EH (cell line): ENCODE measurements at places on chromosomes 7 and 10.
A peak's percentile ranks its signal among the peaks of the same experiment; 100 is the strongest.

- no peak for DNase-seq
Observed at GRCh38 chr10:121032460-121032859, 181.3 kb downstream of the WDR11 start.

GRCh38 chr10:78579995-78580394 is 488.8 kb upstream of the ZMIZ1 start:
- peak; percentile 10 for DNase-seq

- DNase-seq: no peak
Observed at GRCh38 chr10:71221586-71222202, 9.3 kb downstream of the UNC5B start.

DNA sequence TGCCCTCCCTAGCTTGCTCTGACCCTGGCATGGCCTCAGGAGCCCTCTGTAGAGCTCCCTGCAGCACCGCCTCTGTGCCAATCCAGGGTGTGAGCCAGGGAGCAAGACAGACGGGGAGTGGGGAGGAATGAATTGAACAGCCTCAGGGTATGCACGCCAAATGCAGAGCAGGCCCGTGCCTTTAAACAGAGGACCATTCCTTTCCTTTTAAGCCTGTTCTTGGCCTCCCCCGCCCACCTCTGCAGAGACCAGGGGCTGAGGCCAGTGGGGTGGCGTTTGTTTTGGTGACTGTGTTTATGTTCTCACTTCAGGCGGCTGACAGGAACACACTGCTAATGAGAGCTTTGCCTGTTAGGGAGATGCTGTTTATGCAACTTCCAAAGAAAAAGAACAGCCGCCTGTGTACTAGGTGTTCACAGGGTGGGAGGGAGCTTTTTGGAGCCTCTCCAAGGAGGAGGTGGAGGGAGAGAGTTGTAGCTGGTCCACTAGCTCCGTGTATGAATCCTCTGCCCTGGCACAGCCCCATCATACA is 528.1 kb upstream of the DPP6 start:
- no peak for DNase-seq

DNA sequence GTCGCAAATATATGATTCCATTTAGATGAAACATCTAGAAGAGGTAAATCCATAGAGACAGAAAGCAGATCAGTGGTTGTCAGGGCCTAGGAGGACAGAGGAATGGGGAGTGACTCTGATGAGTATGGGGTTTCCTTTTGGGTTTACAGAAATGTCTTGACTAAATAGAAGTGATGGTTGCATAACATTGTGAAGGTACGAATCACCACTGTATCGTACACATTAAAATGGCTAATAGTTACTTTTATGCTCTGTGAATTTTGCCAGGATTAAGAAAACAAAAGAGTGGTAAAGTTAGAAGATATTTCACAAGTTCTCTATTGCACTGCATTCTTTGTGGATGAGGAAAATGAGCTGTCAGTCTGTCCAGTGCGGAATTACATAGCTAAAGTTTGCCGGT is 407.4 kb downstream of the KCNMA1 start:
- peak; percentile 87 for DNase-seq

GRCh38 chr10:15267496-15267895 is 99.0 kb upstream of the NMT2 start:
- DNase-seq: peak; percentile 22

DNA sequence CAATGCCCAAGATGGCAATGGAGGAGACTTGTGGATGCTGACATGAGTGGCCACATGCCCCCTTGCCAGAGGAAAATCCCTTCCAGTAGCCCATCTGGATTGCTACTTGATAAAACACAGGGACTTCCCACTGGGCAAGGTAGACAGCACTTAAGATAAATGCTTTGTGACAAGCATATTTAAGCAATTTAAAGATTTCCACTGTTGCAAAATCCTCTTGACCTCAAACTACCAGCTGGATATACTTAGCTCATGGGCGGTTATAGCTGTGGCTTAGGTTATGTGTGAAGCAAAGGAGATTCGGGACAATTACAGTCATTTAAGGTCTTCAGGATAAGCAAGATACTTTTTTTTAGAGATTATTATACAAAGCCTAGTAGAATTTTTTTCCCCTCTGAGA is 238.1 kb downstream of the BMPER start:
- DNase-seq: peak; percentile 72

- DNase-seq: peak; percentile 26
Observed at GRCh38 chr7:30313348-30313747, 29.0 kb downstream of the ZNRF2 start.

DNA sequence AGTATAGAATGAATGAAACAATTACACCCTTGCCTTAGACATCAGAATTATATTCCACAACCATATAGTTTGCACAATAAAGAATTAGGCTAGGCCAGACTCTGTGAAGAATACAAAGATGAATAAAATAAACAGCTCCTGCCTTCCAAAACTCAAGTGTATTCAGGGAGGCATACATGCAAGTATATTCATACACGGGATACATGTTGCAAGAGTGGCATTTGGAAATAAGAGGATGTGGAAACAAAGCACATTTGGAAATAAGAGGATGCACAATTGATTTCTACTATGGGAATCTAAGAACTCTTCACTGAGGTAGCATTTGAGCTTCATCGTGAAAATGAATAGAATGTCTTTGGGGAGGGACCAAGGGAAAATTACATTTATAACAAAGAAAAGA is 27.0 kb upstream of the TMEM26 start:
- DNase-seq: no peak

DNA sequence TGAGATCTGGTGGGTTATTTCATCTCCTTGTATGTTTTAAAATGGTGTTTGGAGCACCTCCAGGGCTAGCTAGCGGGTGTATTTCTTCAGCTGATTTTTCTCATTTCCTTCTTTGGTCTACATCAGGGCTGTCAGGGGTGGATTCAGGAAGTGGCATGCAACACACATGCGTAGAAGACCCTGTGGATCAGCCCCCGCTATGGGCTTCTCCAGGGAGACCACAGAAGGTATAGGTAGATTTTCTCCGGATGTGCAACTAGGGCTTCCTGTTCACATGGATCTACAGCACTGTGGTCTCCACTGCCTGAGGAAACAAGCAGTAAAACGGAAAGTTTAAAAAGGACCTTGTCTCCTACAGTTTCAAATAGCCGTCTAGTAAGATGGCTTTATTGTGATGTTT is 10.4 kb downstream of the NUB1 start:
- DNase-seq: no peak

- peak; percentile 41 for DNase-seq
Observed at GRCh38 chr7:40135317-40135610, 459 bp downstream of the SUGCT start.

GRCh38 chr10:30365278-30365677 is 16.2 kb upstream of the MTPAP start:
- DNase-seq: no peak

DNA sequence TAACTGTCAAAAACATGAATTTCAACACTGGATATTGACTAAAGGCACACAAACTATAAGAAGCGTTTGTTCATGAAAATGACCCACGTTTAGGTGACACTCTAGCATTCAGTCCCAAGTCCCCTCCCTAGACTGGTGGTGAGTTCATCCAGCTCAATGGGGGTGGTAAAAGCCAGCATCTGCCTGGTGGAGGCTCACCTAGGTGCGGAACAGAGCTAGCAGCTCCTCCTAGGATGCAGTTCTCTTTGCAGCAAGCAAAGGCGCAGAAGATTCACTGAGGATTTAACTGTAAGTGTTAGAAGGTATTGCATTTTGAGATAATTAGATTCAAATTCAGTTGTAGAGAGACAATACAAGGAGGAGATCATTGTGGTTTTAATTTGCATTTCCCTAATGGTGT is 87.6 kb downstream of the VSTM2A start:
- no peak for DNase-seq

- DNase-seq: no peak
Observed at GRCh38 chr7:93359520-93360198, 127.5 kb downstream of the VPS50 start.

GRCh38 chr10:124504711-124505110 is 43.1 kb downstream of the LHPP start:
- DNase-seq: no peak

- DNase-seq: peak; percentile 97
Observed at GRCh38 chr10:4240608-4241197, 455.7 kb upstream of the KLF6 start.

- no peak for DNase-seq
Observed at GRCh38 chr7:124898531-124898930, 31.1 kb downstream of the POT1 start.

- DNase-seq: peak; percentile 89
Observed at GRCh38 chr10:79242620-79243152, 104.6 kb upstream of the PPIF start.

GRCh38 chr7:79709574-79710409 is 256.3 kb upstream of the MAGI2 start:
- peak; percentile 17 for DNase-seq

DNA sequence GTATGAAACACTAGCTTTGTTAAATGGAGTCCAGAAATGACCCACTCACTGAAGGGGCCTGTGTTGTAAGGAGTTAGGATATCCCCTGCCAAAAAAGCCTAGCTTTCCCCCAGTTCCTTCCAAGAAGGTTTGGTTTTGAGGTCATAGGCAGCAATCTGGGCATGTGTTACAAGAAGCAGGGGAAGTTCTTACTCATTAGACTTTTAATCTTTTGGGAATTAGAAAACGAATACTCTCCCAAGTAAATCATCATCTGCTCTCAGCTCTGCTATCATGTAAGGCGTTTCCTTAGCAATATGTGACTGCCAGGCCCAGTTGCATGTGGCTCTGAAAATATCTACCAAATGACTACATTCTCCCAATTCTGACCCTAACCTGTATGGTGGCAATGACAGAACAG is 3.7 kb downstream of the NOD1 start:
- peak; percentile 48 for DNase-seq

GRCh38 chr7:84142726-84143125 is 51.9 kb downstream of the SEMA3A start:
- no peak for DNase-seq

GRCh38 chr7:55531536-55531935 is 40.8 kb downstream of the VOPP1 start:
- no peak for DNase-seq

DNA sequence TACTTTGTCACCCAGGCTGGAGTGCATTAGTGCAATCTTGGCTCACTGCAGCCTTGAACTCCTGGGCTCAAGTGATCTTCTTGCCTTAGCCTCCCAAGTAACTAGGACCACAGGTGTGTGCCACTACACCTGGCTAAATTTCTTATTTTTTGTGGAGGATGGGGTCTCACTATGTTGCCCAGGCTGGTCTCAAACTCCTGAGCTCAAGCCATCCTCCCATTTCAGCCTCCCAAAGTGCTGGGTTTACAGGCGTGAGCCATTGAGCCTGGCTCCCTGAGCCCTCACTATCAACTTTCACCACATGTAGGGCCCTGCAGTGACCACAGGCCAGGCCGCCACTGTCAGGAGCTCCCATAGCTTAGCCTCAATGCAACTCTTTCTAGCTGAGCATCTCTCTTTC is 110.2 kb downstream of the CUL2 start:
- no peak for DNase-seq

GRCh38 chr10:3502673-3503072 is 282.3 kb downstream of the KLF6 start:
- DNase-seq: no peak

- DNase-seq: peak; percentile 68
Observed at GRCh38 chr7:132145466-132145865, 430.8 kb downstream of the PLXNA4 start.

DNA sequence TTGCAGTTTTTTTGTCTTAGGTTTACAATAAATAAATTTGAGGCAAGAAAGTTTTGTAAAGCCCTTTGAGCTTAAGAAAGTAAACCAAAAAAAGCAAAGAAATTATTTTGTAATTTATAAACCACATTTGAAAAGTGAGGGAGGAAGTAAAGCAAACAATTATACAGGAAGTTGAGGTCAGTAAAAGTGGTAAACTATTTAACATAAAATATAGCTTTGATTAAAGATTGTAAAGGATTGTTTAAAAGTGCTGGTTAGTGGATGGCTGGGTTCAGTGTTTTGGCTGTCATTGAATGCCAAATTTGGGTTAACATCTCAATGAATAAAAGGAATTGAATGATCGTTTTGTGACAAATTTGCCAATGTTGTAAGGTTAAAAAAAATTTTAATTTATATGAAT is 9.9 kb downstream of the SOSTDC1 start:
- DNase-seq: no peak

DNA sequence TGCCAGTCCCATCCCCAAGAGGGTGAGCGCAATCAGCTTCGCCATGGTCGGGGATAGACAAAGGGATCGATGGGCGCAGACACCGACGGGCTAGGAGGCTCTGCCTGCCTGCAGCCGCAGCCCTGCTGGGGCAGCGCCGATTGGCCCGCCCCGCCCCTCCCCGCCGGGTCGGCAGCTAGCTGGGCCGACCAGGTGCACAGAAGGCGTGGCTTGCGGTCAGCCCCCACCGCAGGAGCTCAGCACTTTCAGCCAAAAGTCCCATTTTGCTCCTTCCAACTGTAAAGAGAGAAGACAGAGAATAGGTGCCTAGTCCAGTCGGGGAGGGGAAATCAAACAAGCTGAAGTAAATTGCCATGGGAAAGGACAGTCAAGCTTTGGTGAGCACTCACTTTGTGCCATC is at the start of gene PON1:
PON1 (minus strand) TSS at position 102 of the 400 bp plus-strand sequence; CDS start at position 45, 57 bp downstream.
- no peak for DNase-seq

DNA sequence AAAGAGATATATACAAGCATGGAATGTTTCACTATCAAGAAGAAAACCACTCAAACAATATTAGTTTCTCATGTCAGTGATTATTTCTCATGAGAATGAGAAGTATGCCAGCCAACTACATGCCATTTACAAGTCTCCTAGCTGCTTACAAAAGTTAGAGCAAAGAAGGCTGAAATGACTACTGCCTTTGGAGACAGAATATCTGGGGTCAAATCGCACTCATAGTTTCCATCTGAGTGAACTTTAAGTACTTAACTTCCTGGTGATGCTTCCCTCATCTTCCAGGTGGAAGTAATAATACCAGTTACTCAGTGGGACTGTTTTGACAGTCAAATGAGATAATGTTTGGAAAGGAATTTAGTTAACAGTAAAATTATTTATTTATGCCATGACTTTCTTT is 42.0 kb upstream of the RHOBTB1 start:
- peak; percentile 52 for DNase-seq

- peak; percentile 57 for DNase-seq
Observed at GRCh38 chr7:17593819-17594419, 295.5 kb downstream of the AHR start.
